CD8-positive, alpha-beta memory T cell (primary cell): ENCODE measurements at places on chromosomes 2 and 18.

GRCh38 chr18:66150650-66151049, 399.8 kb downstream of the CDH7 start:
- H3K27ac ChIP-seq: no peak overlapping the region
- H3K36me3 ChIP-seq: no peaks in the 10 kb centered on the region
- H3K4me1 ChIP-seq: no peaks in the 10 kb centered on the region
- no peaks in the 10 kb centered on the region for H3K27me3 ChIP-seq

GRCh38 chr2:154338352-154338967, 360.0 kb upstream of the KCNJ3 start:
- H3K27me3 ChIP-seq: no peaks in the 10 kb centered on the region
- H3K4me1 ChIP-seq: no peaks in the 10 kb centered on the region
- H3K36me3 ChIP-seq: no peaks in the 10 kb centered on the region
- no peak overlapping the region for H3K27ac ChIP-seq

DNA sequence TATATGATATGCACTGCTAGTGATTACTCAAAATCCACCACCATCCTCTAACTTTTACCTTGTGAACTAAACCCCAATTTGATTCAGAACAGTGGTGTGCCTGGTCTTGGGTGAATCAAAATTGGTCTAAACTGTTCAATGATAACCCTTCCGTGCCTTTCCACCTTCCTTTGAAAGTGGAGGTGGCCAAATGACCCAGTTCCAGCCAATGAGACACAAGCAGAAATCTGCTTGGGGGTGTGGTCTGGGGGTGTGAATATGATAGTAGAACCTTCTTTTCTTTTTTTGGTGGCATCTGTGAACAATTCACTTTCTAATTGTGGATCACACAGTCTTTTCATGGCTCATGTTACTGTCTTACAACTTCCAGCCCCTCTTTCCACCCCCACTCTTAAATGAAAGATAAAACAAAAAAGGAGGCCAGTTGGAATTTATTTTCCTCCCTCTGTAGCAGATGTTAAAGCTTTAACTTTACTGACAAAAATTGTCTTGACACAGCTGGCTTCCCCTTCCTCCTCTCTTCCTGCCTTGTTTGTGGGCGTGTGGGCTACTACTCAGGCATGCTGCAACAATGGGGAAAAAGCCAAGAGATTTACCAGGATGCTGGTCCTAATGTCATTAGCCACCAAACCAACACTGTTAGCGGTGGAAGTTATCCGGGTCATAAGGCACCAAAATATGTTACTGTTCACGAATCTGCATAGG, 58.8 kb upstream of the ANKRD44 start:
- DNase-seq: no peak
- H3K4me1 ChIP-seq: peaks cover 9% of the 10 kb centered on the region

DNA sequence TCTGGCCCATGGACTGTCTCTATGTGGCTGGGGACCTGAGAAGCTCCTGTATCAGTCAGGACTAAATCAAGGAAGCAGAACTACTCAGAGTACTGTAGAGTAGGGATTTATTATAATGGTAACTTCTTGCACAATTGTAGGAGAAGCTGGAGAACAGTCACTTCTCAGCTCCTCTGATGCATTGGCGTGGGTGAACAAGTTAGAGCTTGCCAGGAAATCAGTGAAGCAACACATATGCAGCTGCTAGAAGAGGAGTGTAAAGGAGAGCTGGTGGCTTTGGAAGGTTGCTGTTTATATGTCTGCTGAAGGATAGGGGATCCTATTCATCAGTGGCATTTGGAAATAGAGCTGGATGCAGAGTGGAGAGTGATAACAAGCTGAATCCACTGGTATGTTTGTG, 215.5 kb upstream of the CWC22 start:
- H3K27ac ChIP-seq: no peak overlapping the region
- H3K4me1 ChIP-seq: no peaks in the 10 kb centered on the region
- no peaks in the 10 kb centered on the region for H3K36me3 ChIP-seq
- DNase-seq: no peak

DNA sequence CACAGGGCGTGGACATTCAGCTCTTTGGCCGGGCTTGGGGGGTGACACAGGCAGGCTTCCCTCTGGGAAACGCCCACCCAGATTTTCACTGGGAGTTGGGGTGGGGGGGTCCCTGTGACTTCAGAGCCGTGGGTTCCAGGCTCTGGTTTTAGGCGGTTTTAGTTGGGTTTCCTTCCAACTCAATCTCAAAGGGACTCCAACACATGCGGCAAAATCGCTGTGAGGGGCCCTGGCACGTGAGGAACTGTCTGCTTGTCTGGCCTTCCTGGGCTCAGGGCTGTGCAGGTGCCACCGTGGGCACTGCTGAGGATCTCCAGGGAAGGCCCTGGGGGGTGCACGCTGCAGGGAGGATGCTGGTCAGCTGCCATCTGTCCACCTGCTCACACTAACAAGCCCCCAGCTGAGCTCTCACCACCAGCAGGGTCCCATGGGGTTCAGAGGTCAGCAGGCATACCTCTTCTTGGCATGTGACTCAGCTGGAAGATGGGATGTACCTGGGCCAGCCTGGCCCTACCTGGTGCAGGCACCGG, 11.7 kb downstream of the HS6ST1 start:
- H3K27ac ChIP-seq: no peak overlapping the region
- H3K4me1 ChIP-seq: no peaks in the 10 kb centered on the region
- H3K27me3 ChIP-seq: no peaks in the 10 kb centered on the region
- no peak for DNase-seq

DNA sequence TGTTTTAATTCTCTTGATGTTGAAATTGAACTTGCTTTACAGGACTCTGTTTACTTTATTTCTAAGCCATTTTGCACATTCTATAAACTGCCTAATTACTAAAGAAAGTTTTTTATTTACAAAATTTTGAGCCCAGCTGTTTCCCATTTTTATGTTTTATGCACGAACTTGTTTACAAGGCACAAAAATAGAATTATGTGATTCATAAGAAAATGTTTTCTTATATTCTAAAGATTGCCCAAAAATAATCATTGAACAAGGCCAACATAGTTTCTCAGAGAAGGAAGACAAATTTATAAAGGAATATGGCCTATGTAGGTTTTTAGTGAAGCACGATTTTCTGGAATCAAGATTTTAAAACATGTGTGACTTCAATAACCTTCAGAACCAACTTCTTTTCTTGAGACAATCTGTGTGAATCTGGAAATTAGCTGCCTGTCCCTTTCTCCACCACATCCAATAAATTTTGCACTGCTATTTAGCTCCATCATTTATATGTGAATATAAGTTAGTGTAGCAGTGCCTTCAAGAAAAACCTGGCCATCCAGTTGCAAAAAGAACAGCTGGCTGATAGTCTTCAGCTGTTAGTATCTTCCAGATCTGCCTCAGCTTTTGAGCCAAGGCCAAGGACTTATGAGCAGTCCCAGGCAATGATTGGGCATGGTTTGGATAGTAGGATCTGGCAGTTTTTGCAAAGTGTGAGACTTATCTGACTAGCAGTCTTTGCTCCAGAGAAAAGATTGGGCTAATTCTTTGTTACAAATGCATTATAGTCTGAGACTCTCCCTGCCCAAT, 253.2 kb upstream of the COL3A1 start:
- no peaks in the 10 kb centered on the region for H3K36me3 ChIP-seq
- no peaks in the 10 kb centered on the region for H3K4me1 ChIP-seq
- no peaks in the 10 kb centered on the region for H3K27me3 ChIP-seq
- no peak overlapping the region for H3K27ac ChIP-seq
- no peak for DNase-seq

GRCh38 chr2:207082619-207083018, 83.1 kb downstream of the KLF7 start:
- no peak for DNase-seq
- no peaks in the 10 kb centered on the region for H3K4me1 ChIP-seq
- no peak overlapping the region for H3K4me3 ChIP-seq
- no peak overlapping the region for H3K27ac ChIP-seq
- H3K36me3 ChIP-seq: no peaks in the 10 kb centered on the region

GRCh38 chr18:48790869-48791635, 159.7 kb downstream of the SMAD7 start:
- H3K4me3 ChIP-seq: no peak overlapping the region
- H3K27ac ChIP-seq: no peak overlapping the region
- no peaks in the 10 kb centered on the region for H3K27me3 ChIP-seq

- H3K27me3 ChIP-seq: no peaks in the 10 kb centered on the region
- no peaks in the 10 kb centered on the region for H3K36me3 ChIP-seq
- H3K4me3 ChIP-seq: no peak overlapping the region
Measured at GRCh38 chr2:1593371-1594122, 150.8 kb downstream of the PXDN start.

- no peak for DNase-seq
- H3K27ac ChIP-seq: no peak overlapping the region
- no peak overlapping the region for H3K4me3 ChIP-seq
Measured at GRCh38 chr2:88184762-88185161, 14.6 kb downstream of the THNSL2 start.

GRCh38 chr2:187403568-187404260, 44.3 kb downstream of the CALCRL start:
- H3K36me3 ChIP-seq: no peaks in the 10 kb centered on the region
- no peak for DNase-seq
- no peak overlapping the region for H3K27ac ChIP-seq
- no peak overlapping the region for H3K4me3 ChIP-seq

DNA sequence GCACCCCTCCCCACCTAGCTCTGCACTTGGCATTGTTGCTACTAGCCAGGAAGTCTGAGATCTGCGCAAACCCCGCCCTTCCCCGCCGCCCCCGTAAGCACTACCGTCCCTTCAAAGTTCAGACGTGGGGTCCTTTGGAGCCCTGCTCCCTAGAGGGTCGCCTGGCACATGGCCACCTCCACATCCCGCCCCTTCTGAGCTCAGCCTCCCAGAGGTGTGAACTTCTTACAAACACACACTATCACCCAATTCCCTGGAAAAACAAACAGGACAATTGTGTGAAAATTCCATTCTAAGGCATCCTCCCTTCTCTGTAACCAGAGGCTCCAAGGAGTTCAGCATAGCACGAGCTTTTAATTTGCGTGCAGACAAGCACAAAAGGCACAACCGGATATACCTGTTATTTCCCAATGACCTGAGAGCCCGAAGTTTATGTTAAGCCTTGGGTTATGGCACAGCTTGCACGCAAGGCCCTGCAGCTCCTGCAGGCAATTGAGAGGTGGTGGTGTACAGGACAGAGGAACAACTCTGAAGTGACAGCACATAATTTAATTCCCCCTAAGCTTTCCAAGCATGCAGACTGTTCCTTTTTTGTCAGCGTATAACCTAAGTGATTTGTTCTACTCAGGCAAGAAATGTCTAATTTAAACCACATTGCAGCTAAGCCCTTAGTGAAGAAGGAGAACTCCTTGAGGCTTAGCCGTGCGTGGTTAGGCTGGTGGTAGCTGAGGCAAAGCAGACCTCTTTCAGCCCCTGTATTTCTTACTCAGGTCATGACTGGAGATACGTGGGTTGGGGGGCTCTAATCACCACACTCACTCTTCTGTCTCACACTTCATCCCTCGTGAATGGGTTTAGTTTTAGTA, 20.3 kb upstream of the CYP1B1 start:
- DNase-seq: no peak
- no peak overlapping the region for H3K4me3 ChIP-seq
- no peaks in the 10 kb centered on the region for H3K4me1 ChIP-seq
